ENCODE measurements at places on chromosomes 5 and 9.

DNA sequence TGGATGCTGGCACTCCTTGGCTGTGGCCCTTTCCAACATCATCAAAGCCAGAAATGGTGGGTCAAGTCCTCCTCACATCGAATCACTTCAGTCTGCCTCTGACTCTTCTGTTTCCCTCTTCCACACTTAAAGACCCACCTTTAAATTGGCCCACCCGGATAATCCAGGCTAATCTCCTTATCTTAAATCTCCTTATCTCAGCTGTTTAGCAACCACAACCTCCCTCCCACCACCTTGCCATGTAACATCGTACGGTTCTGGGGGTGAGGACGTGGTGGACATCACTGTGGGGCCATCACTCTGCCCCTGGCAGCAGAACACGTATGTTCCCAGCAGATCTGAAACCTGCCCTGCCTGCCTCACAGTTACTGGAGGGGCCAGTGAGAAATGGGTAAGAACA lies 11.5 kb downstream of the IGFBPL1 start:
- DNase-seq, result no peak

- DNase-seq, result peak; percentile 46
Observed at GRCh38 chr9:35051069-35051967, 21.1 kb downstream of the VCP start.

- no peak for DNase-seq
Observed at GRCh38 chr5:91850031-91850430, 466.9 kb upstream of the ARRDC3 start.

- peak; percentile 98 for DNase-seq
Observed at GRCh38 chr9:98374385-98375051, 119.1 kb upstream of the TBC1D2 start.

- DNase-seq, result no peak
Observed at GRCh38 chr5:88602584-88602983, 280.4 kb downstream of the MEF2C start.

DNA sequence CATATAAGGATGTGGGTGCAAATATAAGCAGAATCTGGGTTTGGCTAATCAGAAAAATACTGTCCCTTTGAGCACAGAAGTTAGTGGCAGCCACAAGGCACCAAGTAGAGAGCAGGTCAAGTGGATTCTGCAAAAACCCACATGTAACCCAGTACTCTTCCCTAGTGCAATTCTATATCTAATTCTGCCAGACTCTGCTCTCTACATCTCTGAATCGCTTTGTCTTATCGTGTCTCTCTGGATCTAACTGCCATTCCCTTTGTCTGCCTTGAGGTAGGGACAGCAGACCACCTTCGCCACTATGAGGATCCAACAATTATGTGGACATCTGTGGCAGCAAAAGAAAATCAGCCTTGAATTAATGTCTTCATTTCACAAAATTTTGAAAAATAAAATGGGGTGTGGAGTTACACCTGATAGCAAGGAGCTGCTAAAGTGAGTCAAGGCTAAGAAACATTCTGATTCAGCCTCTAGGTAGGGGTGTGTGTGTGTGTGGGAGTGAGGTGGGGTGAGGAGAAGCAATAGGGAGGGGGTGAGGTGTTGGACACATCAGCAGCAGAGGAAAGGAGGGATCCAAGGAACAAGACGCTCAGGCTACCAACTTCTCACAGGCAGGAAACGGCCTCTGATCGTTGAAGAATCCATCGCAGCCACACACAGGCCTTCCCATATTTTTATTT lies 33.7 kb upstream of the ZNF366 start:
- no peak for DNase-seq

GRCh38 chr9:7536310-7536939 lies 263.2 kb downstream of the DMAC1 start:
- DNase-seq, result peak; percentile 49

DNA sequence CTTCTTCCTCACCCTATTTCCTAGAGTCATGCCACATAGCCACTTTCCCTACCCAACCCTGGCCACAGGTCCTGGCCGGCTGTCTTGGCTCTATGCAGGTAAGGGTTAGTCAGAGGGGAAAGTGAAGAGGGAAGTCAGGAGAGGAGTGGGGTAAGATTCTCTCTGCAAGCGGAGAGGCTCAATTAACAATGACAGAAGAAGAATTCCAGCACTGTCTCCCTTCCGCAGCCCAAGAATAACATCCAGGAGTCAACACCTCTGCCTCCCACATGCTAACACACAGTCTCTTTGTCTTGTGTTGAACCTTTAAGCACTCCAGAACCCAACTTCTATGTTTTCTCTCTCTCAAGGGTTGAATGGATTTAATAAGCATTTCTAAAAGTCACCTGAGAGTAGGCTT lies 235.1 kb upstream of the ANKRD55 start:
- DNase-seq, result no peak

- DNase-seq, result no peak
Observed at GRCh38 chr9:71853084-71853483, 57.9 kb downstream of the ABHD17B start.

- DNase-seq, result no peak
Observed at GRCh38 chr5:163614787-163615186, 109.4 kb downstream of the MAT2B start.

DNA sequence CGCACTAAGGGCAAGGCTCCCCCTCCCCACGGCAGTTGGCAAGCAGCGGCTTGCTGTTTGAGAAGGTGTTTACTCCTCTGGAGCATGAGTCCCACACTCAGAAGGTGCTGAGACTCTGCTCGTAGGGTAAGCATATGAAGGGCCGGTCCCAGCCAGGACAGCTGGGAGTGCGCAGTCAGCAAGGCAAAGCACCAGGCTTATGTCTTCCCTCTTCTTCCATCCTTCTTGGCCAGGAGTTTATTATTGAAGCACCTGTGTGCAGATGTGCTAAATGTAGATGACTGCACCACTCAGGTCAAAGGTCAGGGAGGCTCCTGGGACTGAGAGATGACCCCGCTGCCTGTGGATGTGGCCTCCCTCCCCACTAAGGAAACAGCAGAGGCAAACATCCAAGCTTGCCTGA lies 27.0 kb upstream of the CDKN2AIPNL start:
- DNase-seq, result peak; percentile 20

DNA sequence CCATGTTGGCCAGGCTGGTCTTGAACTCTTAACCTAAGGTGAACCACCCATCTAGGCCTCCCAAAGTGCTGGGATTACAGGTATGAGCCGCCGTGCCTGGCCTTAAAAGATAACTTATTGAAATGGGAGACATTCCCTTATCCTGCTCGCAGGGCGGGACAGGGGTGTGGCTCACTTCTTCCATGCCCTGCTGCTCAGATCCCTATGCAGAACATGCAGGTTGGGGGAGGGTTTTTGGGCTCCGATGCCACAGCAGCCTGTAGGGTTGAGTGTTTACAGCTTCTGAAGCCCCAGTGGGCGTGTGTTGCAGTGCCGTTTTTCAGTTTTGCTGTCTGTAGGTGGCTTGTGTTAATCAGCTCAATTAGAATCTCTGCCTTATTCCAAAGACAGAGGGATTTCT lies 108.0 kb upstream of the BRINP1 start:
- no peak for DNase-seq

GRCh38 chr9:8332871-8333270 lies 533.3 kb upstream of the DMAC1 start:
- DNase-seq, result no peak

GRCh38 chr5:64149857-64150521 lies 15.7 kb upstream of the RNF180 start:
- no peak for DNase-seq

DNA sequence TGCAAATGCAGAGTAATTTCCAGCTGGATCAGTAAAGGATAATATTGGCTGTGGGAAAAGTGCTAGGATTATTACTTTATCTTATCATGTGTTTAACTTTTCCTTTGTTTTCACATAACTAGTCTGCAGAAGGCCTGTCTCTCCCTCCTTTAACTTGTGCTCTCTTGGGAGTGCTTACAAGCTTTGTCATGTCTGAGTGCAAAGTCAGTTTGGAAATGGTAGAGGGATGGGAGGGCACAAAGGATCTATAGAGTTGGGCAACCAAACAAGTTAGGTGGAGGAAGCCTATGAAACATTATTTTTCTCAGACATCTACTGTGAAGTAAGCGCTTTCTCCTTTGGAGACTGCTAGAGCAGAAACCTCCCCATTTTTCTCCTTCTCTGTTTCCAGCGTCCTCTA lies 308.8 kb downstream of the ARHGAP26 start:
- no peak for DNase-seq

DNA sequence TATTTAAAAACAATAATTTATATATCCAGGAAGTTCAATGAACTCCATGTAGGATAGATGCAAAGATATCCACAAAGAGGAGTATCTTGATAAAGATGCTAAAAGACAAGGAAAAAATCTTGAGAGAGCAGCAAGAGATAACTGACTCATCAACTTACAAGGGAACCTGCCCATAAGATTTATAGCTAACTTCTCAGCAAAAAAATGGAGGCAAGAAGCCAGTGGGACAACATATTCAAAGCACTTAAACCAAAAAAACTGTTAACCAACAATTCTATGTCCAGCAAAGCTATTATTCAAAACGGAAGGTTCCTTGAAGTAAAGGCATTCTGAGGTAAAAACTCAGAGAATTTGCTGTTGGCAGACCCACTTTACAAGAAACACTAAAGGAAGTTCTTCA lies 20.3 kb downstream of the RABGAP1 start:
- DNase-seq, result no peak

GRCh38 chr9:116549061-116549664 lies 137.9 kb upstream of the TRIM32 start:
- DNase-seq, result peak; percentile 42

GRCh38 chr9:83698976-83699585 lies 8.7 kb downstream of the UBQLN1 start:
- no peak for DNase-seq

- peak; percentile 30 for DNase-seq
Observed at GRCh38 chr9:117494401-117495090, 79.7 kb upstream of the ASTN2 start.

- DNase-seq, result peak; percentile 76
Observed at GRCh38 chr9:127194881-127195713, 69.5 kb upstream of the GARNL3 start.

- DNase-seq, result peak; percentile 24
Observed at GRCh38 chr5:132237670-132238069, 10.0 kb upstream of the P4HA2 start.

- peak; percentile 30 for DNase-seq
Observed at GRCh38 chr5:139091439-139092156, 106.6 kb downstream of the SIL1 start.

- no peak for DNase-seq
Observed at GRCh38 chr5:139667001-139667729, 19.0 kb downstream of the CXXC5 start.

DNA sequence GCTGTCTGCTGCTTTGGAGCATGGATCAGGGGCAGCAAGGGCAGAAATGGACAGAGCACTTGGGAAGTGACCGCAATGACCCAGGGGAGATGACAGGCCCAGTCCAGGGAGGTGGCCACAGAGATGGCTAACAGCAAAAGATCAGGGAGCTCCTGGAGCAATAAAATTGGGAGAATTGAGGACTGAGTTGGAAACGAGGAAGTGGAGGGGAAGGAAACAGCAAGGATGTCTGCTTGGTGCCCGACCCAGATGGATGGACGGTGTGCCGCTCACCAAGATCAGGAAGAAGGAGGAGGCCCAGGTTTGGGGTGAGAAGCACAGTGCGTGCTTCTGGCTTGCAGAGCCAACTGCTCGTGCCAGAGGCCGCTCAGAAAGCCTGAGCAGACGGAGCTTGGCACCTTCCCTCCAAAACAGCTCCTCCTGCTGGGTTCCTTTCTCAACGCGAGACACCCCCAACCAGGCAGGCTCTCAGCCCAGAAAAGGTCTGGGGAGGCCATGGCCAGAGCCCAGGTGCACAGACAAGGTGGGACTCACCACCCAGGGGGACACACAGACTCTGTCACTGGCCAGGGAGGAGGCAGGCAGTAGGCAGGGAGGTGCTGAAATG lies 1.7 kb upstream of the SLC34A1 start:
- DNase-seq, result no peak
